Vagina (tissue), 2 donors: ENCODE measurements at places on chromosomes 6 and 20. TPM values are rescaled to one million over a fixed set of nuclear protein-coding genes. Genes with fewer than 3 reads are reported as not detected.

Gene ZC2HC1B
- not detected for total RNA-seq

Gene PLN
- 33.9 TPM for total RNA-seq

GRCh38 chr6:158242071-158242606, 70.1 kb upstream of the TULP4 start:
- no peak overlapping the region for H3K4me3 ChIP-seq
- DNase-seq: no peak
- H3K4me1 ChIP-seq: peaks cover 18% of the 10 kb centered on the region
- no peak overlapping the region for H3K27ac ChIP-seq
- no peaks in the 10 kb centered on the region for H3K36me3 ChIP-seq

- no peak overlapping the region for H3K27ac ChIP-seq
- H3K4me1 ChIP-seq: no peaks in the 10 kb centered on the region
- H3K4me3 ChIP-seq: no peak overlapping the region
- no peaks in the 10 kb centered on the region for H3K36me3 ChIP-seq
- no peaks in the 10 kb centered on the region for H3K27me3 ChIP-seq
- DNase-seq: no peak
These were observed 202.5 kb upstream of the MAN1A1 start for GRCh38 chr6:119552021-119552420.

GRCh38 chr6:7262746-7263518, 50.1 kb downstream of the SSR1 start:
- H3K27ac ChIP-seq: no peak overlapping the region
- H3K4me1 ChIP-seq: peaks cover 22% of the 10 kb centered on the region
- H3K27me3 ChIP-seq: no peaks in the 10 kb centered on the region
- no peak for DNase-seq
- no peaks in the 10 kb centered on the region for H3K36me3 ChIP-seq

DNA sequence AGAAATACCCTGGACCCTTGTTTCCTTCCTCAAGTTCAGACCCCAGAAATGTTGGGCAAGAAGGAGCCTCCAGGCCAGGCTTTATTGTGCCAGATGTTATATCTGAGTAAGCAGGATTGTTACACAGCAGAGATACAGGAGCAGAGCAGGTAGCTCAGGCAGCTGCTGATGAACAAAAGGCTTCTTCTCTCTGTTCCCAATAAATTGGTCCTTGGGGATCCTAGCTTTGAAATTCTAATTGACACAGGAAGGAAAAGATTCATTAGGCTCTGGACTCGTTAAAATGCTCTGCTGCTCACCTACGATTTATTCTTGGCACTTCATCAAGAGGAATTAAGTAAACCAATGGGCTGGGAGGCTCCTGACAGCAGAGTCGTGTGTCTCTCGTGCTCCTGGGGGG, 54.2 kb downstream of the RALY start:
- H3K36me3 ChIP-seq: no peaks in the 10 kb centered on the region
- H3K27ac ChIP-seq: no peak overlapping the region
- peaks cover 61% of the 10 kb centered on the region for H3K4me1 ChIP-seq
- no peak overlapping the region for H3K4me3 ChIP-seq
- DNase-seq: no peak

Gene GNMT
- 1.5 TPM for total RNA-seq

Gene CST2
- total RNA-seq: not detected

DNA sequence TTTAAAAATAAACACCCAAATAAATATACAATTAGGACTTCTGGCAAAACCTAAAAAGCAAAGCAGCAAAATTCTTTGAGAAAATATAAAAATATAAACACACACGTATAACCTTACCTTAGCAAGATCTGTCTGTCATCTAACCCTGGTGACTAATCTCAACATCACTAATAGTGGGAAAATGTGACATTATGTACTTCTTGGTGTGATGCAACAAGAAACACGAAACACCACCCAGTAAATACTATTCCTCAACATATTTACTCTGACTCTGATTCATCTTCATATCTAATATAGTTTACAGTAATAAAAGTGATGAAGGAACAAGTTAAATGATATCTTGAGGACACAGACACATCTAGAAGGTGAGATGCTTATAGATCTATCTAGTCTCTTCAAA, 332.6 kb upstream of the MANEA start:
- H3K27me3 ChIP-seq: no peaks in the 10 kb centered on the region
- no peaks in the 10 kb centered on the region for H3K36me3 ChIP-seq
- H3K4me1 ChIP-seq: no peaks in the 10 kb centered on the region
- H3K27ac ChIP-seq: no peak overlapping the region

GRCh38 chr6:14883921-14884320, 361.9 kb upstream of the JARID2 start:
- H3K27me3 ChIP-seq: no peaks in the 10 kb centered on the region
- no peak overlapping the region for H3K4me3 ChIP-seq
- no peak for DNase-seq
- no peaks in the 10 kb centered on the region for H3K36me3 ChIP-seq

DNA sequence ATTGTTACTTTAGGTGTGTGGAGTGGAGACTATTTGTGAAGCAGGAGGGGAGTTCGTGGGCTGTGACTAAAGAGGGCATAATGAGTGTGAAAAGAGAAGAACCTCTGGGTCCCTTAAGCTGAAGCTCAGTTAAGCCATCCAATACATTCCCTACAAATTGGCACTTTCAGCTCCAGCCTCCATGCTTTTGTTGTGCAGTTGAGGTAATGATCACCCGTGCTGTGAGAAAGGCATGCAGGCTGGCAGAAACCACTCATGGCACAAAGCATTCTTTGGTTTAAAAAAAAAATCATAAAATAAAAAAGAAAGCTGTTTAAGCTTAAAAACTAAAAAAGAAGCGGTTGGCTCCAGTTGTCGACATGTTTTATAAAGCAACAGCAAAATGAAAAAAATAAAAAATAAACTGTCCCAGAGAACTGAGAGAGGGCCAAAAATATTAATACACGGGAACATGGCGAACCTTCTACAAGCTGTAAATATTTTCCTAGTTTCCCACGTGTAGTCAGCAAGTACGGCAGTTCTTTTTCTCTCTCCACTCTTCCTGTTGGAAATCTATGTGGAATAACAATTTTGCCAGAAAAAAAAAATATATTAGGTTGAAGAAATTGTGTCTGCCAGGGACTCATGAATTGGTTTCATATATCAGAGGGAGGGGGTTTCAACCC, 82.2 kb downstream of the ANKRD60 start:
- no peak for DNase-seq
- H3K27me3 ChIP-seq: no peaks in the 10 kb centered on the region
- no peaks in the 10 kb centered on the region for H3K36me3 ChIP-seq
- H3K27ac ChIP-seq: peak overlapping the region; percentile 40
- H3K4me3 ChIP-seq: no peak overlapping the region

GRCh38 chr6:155115893-155116570, 120.9 kb downstream of the TIAM2 start:
- DNase-seq: no peak
- no peaks in the 10 kb centered on the region for H3K27me3 ChIP-seq
- no peak overlapping the region for H3K27ac ChIP-seq
- H3K36me3 ChIP-seq: no peaks in the 10 kb centered on the region
- H3K4me3 ChIP-seq: no peak overlapping the region

Gene CABLES2
- total RNA-seq: 1.5 TPM

Gene PI3
- total RNA-seq: 234 TPM

- H3K27me3 ChIP-seq: no peaks in the 10 kb centered on the region
- H3K36me3 ChIP-seq: no peaks in the 10 kb centered on the region
- no peak overlapping the region for H3K4me3 ChIP-seq
These were observed 93.1 kb downstream of the BMP5 start for GRCh38 chr6:55782275-55782674.

Gene SSTR4
- total RNA-seq: not detected

DNA sequence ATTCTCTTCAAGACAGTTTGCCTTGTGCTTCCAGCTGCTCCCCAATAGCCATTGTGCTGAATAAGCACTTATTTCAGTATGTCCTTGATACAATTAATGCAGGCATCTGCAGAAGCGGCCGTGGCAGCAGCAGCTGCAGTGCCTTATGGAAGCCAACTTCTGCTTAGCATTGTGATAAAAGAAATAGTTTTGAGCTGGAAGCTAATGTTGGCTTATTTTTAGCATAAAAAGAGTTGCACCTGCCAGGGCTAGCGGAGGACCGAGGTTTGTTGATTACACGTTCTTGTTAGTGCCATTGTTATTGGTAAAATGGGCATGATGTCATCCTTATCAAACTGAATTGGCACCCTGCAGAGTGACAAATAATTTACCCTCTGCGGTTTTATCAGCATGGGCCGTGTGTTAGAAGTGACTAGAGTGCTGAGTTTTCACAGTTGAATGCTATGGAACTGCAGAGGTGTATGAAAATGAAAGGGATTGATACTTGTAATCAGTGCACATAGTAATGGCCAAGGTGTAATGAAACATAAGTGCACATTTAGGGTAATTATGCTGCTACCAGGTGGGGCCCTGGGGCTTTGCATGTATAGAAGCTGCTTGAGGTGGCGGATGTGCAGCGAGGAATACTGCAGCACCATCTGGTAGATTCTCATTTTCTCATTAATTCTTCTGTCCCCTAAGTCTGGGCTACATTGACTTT, 334.3 kb downstream of the CDKAL1 start:
- H3K4me1 ChIP-seq: no peaks in the 10 kb centered on the region
- no peak for DNase-seq
- H3K27ac ChIP-seq: no peak overlapping the region

Gene C6orf141
- total RNA-seq: 14.2 TPM

GRCh38 chr6:167161851-167162467, 4.2 kb upstream of the GPR31 start:
- H3K27me3 ChIP-seq: no peaks in the 10 kb centered on the region
- no peaks in the 10 kb centered on the region for H3K4me1 ChIP-seq
- H3K27ac ChIP-seq: no peak overlapping the region

DNA sequence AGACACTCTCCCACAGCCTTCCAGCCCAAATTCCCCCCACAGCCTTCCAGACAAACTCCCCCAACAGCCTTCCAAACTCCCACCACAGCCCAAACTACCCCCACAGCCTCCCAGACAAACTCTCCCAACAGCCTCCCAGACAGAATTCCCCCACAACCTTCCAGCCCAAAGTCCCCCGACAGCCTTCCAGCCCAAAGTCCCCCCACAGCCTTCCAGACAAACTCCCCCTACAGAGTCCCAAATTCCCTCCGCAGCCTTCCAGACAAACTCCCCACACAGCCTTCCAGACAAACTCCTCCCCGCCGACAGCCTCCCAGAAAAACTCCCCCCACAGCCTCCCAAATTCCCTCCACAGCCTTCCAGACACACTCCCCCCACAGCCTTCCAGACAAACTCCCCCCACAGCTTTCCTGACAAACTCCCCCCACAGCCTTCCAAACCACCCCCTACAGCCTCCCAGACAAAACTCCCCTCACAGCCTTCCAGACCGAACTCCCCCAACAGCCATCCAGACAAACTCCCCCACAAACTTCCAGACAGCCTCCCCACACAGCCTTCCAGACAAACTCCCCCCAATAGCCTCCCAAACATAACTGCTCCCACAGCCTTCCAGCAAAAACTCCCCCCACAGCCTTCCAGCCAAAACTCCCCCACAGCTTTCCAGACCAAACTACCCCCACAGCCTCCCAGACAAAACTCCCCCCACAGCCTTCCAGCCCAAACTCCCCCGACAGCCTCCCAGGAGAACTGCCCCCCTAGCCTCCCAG, 38.0 kb upstream of the SYNDIG1 start:
- H3K27me3 ChIP-seq: no peaks in the 10 kb centered on the region
- no peaks in the 10 kb centered on the region for H3K4me1 ChIP-seq
- no peaks in the 10 kb centered on the region for H3K36me3 ChIP-seq
- peak; percentile 56 for DNase-seq
- no peak overlapping the region for H3K27ac ChIP-seq

DNA sequence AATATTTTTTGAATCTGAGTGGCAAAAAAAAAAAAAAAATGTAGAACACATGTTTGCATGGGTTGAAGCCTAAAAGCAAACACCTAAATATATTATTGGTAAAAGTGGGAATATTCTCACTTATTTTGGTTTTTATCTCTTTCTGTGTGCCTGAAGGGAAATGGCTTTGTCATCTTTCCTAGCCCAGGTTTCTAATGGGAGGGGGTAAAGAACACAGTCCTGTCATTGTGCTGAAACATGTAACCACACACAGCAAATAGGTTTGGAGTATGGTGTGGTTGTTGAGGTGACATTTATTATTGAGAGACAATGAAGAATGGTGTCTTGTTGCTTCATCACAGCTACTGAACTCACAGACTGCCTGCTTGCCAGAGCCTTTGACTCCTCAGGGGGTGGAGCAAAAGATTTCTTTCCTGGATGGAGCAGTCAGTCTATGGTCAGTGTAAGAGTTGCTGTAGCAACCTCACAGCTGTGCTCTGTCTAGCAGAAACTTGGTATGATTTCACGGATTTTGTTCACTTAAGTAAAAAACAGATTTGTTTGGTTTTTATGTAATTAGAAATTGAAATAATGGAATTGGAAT, 70.2 kb downstream of the CEP57L1 start:
- H3K27ac ChIP-seq: no peak overlapping the region
- H3K4me3 ChIP-seq: no peak overlapping the region
- no peaks in the 10 kb centered on the region for H3K4me1 ChIP-seq
- H3K27me3 ChIP-seq: no peaks in the 10 kb centered on the region

Gene MUCL3
- 0.49 TPM for total RNA-seq

Gene CASS4
- 0.74 TPM for total RNA-seq

- H3K27ac ChIP-seq: no peak overlapping the region
- H3K4me3 ChIP-seq: no peak overlapping the region
- no peaks in the 10 kb centered on the region for H3K4me1 ChIP-seq
These were observed 23.0 kb downstream of the L3MBTL1 start for GRCh38 chr20:43530321-43531090.

Gene BACH2
- 6.4 TPM for total RNA-seq

GRCh38 chr6:149032599-149033405, 284.7 kb upstream of the TAB2 start:
- H3K27ac ChIP-seq: peak overlapping the region; percentile 82
- no peak for DNase-seq
- peaks cover 46% of the 10 kb centered on the region for H3K4me1 ChIP-seq
- no peak overlapping the region for H3K4me3 ChIP-seq

- H3K27me3 ChIP-seq: no peaks in the 10 kb centered on the region
- H3K36me3 ChIP-seq: no peaks in the 10 kb centered on the region
- DNase-seq: no peak
- H3K4me1 ChIP-seq: no peaks in the 10 kb centered on the region
- H3K27ac ChIP-seq: no peak overlapping the region
These were observed 127.6 kb upstream of the TFAP2D start for GRCh38 chr6:50585441-50586330.

- no peaks in the 10 kb centered on the region for H3K27me3 ChIP-seq
- H3K36me3 ChIP-seq: peaks cover 26% of the 10 kb centered on the region
- H3K4me3 ChIP-seq: no peak overlapping the region
- no peak for DNase-seq
These were observed 4.7 kb upstream of the MICAL1 start for GRCh38 chr6:109460161-109460829.

- no peaks in the 10 kb centered on the region for H3K36me3 ChIP-seq
- peak overlapping the region; percentile 73 for H3K4me3 ChIP-seq
- no peaks in the 10 kb centered on the region for H3K27me3 ChIP-seq
- peaks cover 11% of the 10 kb centered on the region for H3K4me1 ChIP-seq
- peak; percentile 89 for DNase-seq
- H3K27ac ChIP-seq: peak overlapping the region; percentile 92
These were observed 65.2 kb downstream of the STX11 start for GRCh38 chr6:144215402-144215931.

- peaks cover 10% of the 10 kb centered on the region for H3K4me1 ChIP-seq
- no peaks in the 10 kb centered on the region for H3K27me3 ChIP-seq
- H3K4me3 ChIP-seq: no peak overlapping the region
- DNase-seq: no peak
These were observed 114.3 kb upstream of the JAG1 start for GRCh38 chr20:10788055-10788454.

GRCh38 chr6:137351890-137352289, 132.7 kb upstream of the IFNGR1 start:
- no peaks in the 10 kb centered on the region for H3K4me1 ChIP-seq
- H3K27me3 ChIP-seq: no peaks in the 10 kb centered on the region
- no peaks in the 10 kb centered on the region for H3K36me3 ChIP-seq
- H3K27ac ChIP-seq: no peak overlapping the region
- no peak for DNase-seq

Gene CDH22
- total RNA-seq: 1.7 TPM

Gene SLC22A3
- 16.5 TPM for total RNA-seq

GRCh38 chr6:2534406-2535042, 216.2 kb downstream of the MYLK4 start:
- no peak overlapping the region for H3K4me3 ChIP-seq
- H3K27ac ChIP-seq: no peak overlapping the region
- DNase-seq: no peak
- H3K4me1 ChIP-seq: no peaks in the 10 kb centered on the region
